MCF 10A (cell line): ENCODE measurements at places on chromosomes 3 and 15.

GRCh38 chr15:65816441-65816840 lies 24.3 kb upstream of the DENND4A start:
- DNase-seq = no peak

DNA sequence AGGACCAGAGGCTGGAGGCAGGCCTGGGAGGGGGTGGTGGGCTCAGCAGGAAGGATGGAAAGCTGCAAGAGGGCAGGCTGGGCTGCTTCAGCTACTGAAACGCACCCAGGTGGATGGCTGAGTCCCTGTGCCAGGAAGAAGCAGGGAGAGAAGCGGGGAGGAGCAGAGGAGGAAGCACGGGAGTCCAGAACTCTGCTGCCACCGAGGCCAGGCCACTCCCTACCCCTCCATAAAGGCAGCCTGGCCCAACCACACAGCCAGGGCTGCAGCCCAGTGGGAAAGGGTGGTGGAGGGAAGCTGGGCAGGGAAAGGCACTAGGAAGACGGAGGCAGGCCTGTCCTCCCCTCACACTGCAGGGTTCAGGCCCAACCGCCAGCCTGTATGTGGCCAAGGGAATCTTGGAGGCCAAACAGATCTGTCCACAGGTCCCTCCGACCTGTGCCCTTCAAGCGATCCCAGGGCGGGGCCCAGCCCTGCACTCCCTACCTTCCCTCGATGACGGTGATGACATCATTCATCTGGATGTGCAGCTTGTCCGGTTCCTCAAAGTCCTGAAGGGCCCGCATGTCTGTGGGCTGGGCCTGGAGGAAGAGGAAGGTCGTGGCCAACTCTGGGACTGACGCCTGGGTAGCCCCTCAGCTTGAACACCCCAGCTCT lies 30.5 kb downstream of the TNK2 start:
- no peak for DNase-seq

DNA sequence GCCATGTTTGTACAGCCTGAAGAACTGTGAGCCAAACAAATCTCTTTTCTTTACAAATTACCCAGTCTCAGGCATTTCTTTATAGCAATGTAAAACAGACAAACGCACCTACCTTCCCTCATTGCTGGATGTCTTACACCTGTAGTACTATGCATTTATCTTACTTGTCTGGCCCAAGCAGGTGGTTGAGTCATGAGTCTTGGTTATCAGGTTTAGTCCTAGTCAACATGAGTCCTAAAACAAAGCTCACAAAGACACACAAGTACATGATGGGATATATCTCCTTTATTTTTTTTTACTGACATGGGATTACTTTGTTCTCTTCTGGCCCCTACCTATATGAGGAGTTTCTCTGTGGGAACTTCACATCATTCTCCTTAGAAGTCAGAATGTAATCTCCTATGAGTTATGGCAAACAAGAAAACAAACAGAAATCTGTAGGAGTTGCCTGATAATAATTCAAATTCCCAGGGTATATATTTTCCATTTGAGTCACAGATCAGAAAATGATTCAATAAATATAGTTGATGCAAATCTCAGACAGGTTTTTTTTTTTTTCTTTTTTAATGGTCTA lies 33.6 kb upstream of the PLSCR2 start:
- DNase-seq = no peak

DNA sequence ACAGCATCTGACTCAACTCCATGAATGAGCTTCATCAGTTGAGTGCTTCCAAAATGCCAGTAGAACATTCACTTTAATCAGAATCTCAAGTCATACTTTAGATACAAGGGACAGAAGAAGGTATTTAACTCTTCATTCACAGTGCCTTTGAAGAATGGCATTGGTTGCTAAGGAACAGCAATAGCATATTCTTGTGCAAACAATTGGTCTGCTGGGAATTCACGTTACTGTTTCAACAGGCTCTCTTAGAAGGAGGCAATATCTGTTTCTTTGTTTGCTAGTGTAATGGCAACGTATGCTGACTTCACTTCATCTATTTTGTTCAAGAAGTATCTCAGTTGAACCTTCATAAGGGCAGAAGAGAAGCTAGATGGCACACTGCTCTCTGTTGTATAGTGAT lies 113.9 kb downstream of the TMEM108 start:
- DNase-seq = no peak

DNA sequence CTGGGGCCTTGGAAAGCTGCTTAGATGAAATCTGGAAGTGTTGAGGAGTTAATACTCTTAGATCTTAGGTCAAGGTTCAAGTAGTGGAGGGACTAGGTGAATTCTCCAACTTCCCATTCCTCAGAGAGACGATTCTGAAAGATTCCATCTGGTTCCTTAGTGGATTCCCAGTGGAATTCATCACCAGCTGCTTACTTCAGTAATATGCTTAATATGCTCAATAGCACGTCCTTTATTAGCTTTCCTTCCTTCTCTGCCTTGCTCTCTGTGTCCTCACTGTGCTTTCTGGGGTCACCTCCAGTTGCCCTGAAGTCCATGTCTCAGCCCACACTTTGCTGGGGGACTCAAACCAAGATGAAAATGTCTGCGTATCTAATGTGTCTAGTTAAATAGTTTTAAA lies 31.0 kb downstream of the CEP63 start:
- no peak for DNase-seq

DNA sequence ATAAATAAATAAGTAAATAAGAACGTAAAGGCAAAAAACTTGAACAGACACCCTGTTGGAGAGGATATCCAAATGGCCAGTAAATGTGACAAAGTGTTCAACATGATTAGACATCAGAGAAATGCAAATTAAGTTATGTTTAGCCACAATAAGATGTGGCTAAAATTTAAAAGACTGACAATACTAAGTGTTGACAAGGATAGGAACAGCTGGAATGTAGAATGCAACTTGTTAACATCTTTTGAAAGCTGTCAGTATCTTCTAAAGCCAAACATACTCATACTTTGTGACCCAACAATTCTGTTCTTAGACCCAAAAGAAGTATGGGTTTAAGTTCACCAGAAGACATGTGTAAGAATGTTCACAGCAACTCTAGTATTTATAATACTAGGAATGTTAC lies 197.1 kb downstream of the ITPR1 start:
- DNase-seq = no peak

- DNase-seq = no peak
Observed at GRCh38 chr15:98113327-98113726, 152.8 kb downstream of the ARRDC4 start.

- no peak for DNase-seq
Observed at GRCh38 chr15:67179411-67179995, 75.0 kb downstream of the AAGAB start.

DNA sequence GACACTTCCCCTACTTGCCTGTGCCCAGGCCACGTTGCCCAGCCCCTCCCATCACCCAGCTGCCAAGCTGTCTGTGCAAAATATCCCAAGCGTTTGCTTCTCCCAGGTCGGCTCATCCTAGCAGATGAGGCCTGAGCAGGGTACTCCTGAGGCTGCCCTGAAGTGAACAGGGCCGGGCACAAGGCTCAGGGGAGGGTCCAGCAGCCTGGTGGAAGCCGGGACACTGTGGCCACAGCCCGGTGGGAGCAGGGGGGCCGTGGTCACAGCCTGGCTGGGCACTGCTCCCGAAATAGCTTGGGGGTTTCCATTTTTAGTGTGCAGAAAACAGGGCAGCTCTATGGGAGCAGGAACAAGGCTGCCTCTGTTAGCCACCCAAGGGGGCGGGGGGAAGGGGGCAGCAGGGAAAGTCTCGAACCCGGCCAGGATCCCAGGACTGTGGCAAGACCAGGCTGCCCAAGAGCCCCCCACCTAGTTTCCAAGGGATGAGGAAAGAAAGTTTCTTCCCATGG lies 3.4 kb downstream of the PLXNB1 start:
- no peak for DNase-seq

- no peak for DNase-seq
Observed at GRCh38 chr3:82137861-82138260, 376.4 kb upstream of the GBE1 start.

DNA sequence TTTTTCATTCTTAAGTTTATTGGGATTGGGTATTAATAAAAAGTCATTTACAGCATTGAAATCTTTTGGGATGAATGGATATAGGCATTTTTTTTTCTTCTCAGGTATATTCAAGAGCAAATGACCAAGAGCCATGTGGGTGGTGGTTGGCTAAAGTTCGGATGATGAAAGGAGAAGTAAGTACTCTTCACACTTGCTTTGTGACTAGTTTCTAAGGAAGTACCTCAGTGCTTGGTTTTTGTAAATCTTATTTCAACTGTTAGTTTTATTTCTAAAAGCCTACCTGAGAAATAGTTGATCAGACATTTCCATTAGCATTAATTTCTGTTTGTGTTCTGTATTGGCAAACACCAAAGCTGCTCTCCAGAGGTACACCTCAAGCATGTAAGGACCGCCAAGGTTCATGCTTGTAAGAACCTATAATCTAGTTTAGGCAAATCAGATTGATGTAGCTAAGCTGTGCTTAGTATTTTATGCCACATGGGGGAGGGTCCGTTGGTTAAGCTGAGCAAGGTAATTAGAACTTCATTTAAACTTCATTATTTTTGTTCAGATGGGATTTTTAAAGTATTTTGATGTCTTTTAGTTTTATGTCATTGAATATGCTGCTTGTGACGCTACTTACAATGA lies 35.4 kb downstream of the FXR1 start:
- no peak for DNase-seq

- no peak for DNase-seq
Observed at GRCh38 chr15:74621546-74621920, 5.9 kb downstream of the CLK3 start.

DNA sequence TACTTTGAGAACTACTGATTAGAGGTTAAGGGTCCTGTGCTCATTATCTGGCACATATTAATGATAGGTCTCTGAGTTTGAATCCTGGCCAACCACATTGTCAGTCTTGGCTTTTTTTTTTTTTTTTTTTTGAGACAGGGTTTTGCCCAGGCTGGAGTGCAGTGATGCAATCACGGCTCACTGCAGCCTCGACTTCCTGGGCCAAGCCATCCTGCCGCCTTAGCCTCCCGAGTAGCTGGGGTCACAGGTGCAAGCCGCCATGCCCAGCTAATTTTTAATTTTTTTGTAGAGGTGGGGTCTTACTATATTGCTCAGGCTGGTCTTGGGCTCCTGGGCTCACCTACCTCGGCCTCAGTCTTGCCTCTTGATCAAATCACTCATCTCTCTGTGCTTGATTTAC lies 547 bp upstream of the PCCB start:
- peak; percentile 30 for DNase-seq

DNA sequence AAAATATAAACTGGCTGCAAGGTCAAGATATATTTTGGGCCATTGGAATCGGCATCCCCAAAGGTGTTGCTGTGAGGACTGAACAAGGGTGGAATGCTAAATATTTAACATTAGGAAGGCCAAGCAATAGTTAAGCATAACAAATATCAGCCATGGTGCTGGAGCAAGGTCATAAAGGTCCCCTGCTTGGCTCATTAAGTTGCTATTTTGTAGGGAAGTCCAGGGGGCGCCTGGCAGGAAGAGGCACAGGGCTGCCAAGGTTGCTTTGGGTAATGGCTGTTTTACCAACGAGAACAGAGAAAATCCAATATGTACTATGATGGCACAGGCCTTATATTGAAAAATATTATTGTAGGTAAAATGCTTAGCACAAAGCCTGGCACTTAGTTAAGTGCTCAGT lies 62.2 kb downstream of the SLC15A2 start:
- no peak for DNase-seq

DNA sequence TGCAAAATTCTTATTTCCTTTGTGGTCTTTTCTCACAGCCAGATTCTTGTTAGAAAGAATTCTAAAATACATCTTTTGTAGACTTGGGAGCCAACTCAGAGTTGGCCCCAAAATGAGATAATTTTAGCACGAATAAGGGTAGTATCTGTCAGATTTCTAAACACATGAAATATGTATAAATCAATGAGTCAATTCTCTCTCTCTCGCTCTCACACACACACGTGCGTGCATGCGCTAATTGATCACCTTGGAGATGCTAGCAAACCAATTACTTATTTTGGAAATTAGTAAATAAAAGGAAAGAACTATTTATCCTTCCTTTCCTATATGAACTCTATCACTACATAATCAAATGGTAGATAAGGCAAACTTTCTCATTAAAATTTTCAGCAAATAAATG lies 32.9 kb upstream of the PIK3R4 start:
- DNase-seq = no peak

DNA sequence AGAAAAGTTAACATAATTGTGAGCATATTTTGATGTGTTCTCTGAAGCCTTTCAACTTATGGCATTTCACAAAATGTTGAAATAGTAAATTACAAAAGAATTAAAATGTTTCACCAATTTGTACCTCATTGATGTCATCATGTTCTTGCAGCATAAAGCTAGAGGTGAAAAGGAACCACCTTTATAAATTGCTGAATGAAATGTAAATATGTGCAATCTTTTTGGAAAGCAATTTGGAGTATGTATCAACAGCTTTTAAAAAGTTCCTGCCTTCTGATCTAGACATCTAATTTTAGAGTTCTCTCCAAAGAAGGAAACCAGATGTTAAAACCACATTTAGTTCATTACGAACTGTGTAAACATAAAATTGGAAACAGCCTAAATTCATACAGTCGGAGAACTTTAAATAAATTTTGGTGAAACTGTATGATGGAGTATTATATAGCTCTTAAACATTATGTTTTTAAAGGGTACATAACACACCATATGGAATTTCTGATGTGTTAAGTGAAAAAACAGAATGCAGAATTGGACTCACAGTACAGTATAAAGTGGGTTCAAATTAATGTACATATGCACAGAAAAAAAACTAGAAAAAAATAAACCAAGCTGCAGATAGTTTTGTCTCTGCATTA lies 311.2 kb upstream of the NAALADL2 start:
- DNase-seq = no peak

- DNase-seq = no peak
Observed at GRCh38 chr3:69142090-69142489, 19.7 kb upstream of the LMOD3 start.

DNA sequence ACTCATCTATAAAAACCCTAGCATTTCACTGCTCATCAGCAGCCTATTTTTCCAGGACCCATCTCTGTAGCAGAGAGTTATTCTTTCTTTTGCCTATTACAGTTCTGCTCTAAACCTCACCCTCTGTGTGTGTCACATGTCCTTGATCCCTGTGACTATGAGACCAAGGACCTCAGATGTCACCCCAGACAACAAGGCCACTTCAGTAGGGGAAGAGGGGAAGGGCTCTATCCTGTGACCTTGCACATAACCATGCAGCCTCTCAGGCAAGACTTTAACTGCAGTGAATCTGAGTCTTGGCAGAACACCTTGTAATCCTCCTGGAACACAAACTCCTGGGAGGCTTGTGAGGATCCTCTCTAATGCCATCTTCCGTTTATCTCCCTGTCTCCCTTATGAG lies 4.4 kb upstream of the ZNF589 start:
- no peak for DNase-seq

DNA sequence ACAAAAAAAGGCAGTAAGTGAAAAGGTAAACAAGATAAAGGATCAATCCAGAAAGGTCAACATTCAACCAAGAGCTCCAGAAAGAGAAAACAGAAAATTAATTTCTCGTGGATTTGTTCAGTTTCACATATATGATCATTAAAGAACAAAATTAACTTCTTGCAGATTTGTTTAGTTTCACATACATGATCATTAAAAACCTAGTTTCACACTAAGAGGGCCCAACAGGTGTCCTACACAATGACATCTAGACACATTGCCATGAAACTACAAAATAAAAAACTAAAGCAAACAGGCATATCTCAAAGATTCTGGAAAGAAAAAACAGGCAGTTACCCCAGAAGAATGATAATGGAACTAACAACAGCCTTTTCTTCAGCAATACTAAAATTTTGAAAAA lies 22.1 kb downstream of the PHC3 start:
- no peak for DNase-seq

GRCh38 chr3:65004306-65004705 lies 316.5 kb upstream of the ADAMTS9 start:
- no peak for DNase-seq

GRCh38 chr15:59298225-59298853 lies 74.3 kb downstream of the MYO1E start:
- DNase-seq = peak; percentile 79
